Suppressor macrophage (primary cell): ENCODE measurements at places on chromosomes 4 and X.

DNA sequence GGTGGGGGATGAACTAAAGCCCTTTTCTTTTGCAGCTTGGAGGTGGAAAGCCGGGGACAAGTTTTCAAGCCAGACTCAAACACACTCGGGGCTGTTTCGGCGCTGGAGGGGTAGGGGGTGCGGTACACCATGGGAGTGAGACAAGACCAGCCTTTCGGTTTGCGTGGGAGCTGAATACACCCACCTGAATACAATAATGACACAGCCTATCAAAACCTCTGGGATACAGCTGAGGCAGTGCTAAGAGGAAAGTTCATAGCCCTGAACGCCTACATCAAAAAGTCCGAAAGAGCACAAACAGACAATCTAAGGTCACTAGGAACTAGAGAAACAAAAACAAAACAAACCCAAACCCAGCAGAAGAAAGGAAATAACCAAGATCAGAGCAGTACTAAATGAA is 163.3 kb downstream of the ATRX start:
- no peak for DNase-seq

GRCh38 chr4:3526456-3526855 is 5.8 kb downstream of the LRPAP1 start:
- no peak for DNase-seq

DNA sequence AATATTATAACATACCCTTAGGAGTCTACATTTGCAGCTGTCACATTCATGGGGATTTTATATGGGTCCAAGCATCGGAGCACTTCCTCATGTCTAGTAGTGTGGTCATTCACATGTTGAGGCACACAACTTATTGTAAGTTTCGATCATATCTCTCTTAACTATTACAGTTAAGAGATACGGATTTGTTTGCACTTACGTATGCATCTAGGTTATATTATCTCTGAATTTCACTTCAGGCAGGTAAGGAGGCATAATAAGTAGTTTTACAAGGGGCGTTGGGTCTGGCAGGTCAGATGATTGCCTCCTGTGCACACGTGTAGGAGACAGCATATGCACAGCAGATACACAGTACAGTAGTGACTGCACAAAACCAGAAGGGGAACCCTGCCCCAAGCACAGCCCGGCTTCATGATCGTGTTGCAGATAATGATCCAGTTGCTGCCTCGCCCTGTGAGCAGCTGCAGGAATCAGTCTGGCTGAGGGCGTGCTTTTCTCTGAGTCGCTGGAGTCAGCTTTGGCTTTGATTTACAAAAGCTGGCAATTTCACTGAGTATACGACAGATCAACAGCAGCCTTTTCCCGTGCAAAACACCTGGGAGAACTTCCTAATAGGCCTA is 302.9 kb upstream of the GATB start:
- peak; percentile 8 for DNase-seq

DNA sequence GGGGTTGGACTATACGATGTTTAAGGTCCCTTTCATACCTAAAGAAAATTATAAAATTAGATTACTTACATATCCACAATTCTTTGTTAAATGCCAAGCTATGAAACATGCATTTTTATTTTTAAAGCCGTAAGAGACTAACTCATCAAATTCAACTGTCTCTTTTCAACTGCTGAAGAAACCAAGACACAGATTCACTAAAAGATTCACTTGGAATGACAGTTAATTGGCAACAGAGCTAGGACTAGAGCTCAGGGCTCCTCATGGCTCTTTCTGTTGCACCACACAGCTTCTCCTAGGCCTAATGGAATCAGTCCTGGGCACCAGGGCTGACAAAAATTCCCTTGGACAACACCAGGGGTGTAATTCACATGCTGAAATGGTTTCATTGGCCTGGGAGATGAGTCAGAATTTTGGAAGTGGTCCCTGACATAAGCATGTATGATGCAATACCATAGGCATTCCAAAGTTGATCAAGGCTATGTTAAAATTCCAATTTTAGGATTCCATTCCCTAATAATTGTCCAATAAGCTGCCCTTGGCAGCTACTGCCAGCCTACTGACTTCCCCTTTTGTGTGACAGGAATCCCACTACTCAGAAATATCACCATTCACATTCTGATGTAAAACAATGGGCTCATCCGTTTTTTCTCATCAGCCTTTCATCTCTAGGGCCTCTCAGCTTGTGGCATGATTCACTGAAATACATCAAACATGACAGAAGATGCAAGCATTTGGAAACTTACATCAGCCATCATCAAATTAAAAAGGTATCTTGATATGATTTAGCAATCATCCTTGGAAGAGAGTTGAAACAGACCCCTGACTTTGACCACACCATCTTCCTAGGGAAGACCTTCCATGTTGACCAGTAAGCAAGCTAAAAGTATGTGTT is 54.2 kb downstream of the PLAC1 start:
- peak; percentile 7 for DNase-seq

- DNase-seq, result no peak
These were observed 180.5 kb upstream of the RBPJ start for GRCh38 chr4:26140150-26140898.
